Activated CD4-positive, alpha-beta T cell treated with anti-CD3 and anti-CD28 coated beads, Interleukin-2, Interleukin-4, amounts not matched to agents 100 ng/mL and 50 ng/mL, durations not matched to agents 16 hours and 8 hours (primary cell): ENCODE measurements at places on chromosomes 6 and 20.

- DNase-seq: no peak
Observed at GRCh38 chr6:141309295-141309694, 823.4 kb upstream of the GJE1 start.

GRCh38 chr6:52271852-52272460, 12.6 kb downstream of the MCM3 start:
- no peak for DNase-seq

- no peak for DNase-seq
Observed at GRCh38 chr6:165976684-165977083, 191.0 kb downstream of the TBXT start.

GRCh38 chr6:56683882-56684281, 41.2 kb upstream of the DST start:
- no peak for DNase-seq

DNA sequence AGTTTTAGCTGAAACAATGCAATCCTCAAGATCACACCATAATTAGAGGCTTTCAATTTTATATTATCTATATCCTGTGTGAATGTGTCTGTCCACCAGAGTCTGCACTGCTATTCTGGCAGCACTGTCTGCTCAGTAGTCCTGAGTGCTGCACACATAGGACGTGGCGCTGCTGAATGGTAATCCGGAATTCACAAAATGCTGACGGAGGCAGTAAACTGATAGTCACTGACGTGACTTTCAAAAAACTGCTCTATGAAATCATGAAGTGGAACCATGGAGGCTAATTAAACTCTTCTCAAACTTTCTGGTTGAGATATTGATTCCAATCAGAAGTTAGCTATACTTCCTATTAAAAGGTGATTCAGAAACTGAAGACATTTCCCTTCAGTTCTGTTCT, 190.8 kb upstream of the NOX3 start:
- no peak for DNase-seq

- no peak for DNase-seq
Observed at GRCh38 chr20:25019381-25020155, 27.0 kb upstream of the APMAP start.

- DNase-seq: no peak
Observed at GRCh38 chr6:15076565-15076964, 169.3 kb upstream of the JARID2 start.

DNA sequence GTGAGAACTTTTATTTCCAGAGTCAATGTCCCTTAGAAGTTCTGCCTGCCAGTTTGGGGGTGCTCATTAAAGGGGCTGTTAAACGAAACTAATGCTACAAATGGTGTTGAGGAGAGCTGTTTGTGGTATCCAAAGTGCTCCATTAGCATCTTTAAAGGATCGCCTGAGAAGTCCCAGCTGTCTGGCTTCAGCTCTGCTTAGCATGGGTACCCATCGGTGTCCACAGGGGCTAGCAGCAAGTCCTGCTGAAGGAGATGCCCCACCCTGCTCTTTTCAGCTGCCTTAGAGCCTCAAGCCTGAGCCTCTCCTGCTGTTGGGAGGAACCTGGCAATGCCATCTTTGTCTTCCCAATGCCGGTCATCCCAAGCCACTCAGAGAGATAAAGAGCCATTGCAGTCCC, 111.1 kb downstream of the FOXO3 start:
- no peak for DNase-seq
